ENCODE measurements at places on chromosomes 7 and 10.

GRCh38 chr10:7986851-7987250 is 67.6 kb upstream of the GATA3 start:
- DNase-seq, result no peak

- no peak for DNase-seq
Measured at GRCh38 chr10:36577126-36577525, 548.3 kb upstream of the ANKRD30A start.

DNA sequence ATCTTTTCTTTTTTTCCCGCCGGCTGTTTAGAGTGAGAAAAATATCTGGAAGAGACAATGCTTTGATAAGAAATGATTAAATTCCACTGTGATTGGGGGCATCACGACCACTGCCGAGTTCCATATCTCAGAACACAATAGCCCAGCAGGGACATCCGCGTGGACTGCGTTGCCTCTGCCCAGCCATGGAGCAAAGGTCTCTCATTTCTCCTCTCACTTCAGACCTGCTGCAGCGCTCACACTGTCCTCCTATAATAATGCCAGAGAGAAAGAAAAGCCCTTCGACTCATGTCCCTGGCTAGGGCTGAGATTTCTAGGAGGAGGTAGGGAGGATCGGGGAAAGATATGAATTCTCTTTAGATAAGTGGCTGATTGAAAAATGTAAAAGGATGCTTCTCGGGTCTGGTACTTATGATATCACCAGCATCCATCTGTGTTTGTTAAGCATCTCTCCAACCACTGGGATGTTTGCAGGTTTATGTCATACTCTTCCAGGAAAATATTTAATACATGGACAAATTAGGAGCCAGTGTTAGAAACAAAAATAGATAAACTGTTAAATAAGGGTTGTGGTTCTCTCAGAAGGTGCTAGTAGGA is 472.9 kb upstream of the AKR1E2 start:
- no peak for DNase-seq

DNA sequence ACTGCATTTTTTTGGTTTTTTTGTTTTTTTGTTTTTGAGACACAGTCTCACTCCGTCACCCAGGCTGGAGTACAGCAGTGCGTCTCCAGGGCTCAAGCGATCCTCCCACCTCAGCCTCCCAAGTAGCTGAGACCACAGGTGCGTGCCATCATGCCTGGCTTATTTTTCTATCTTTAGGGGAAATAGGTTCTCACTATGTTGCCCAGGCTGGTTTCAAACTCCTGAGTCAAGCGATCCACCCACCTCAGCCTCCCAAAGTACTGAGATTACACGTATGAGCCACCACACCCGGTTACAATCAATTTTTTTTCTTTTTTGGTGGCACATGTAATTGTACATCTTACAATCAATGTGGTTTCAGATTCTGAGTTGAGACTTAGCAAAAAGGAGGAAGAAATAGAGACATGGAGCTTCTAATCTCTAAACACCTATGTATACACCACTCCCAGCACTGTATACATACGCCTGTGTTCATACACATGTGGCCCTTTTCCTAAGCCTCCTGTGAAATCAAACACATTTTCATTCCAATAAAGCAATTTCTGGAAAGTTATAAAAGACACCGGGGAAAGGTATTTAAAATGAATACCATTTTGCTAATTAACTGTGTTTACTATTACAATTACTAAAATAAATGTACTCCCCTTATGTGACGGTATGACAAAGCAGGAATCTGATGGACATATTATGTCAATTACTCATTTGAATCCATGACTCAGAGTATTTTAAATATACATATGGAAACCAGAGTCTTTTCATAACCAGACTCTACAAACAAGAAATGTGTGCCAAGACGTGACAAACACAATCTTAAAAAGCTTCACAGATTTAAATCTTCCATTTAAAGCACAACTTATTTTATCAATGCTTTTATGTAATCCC is 40.9 kb downstream of the SMURF1 start:
- no peak for DNase-seq

- peak; percentile 72 for DNase-seq
Measured at GRCh38 chr10:110918643-110919348, at the start of gene BBIP1. BBIP1 (minus strand) TSS chr10:110919180; CDS start chr10:110918157, 1,023 bp downstream.

- no peak for DNase-seq
Measured at GRCh38 chr10:109769966-109770365, 153.3 kb downstream of the XPNPEP1 start.

DNA sequence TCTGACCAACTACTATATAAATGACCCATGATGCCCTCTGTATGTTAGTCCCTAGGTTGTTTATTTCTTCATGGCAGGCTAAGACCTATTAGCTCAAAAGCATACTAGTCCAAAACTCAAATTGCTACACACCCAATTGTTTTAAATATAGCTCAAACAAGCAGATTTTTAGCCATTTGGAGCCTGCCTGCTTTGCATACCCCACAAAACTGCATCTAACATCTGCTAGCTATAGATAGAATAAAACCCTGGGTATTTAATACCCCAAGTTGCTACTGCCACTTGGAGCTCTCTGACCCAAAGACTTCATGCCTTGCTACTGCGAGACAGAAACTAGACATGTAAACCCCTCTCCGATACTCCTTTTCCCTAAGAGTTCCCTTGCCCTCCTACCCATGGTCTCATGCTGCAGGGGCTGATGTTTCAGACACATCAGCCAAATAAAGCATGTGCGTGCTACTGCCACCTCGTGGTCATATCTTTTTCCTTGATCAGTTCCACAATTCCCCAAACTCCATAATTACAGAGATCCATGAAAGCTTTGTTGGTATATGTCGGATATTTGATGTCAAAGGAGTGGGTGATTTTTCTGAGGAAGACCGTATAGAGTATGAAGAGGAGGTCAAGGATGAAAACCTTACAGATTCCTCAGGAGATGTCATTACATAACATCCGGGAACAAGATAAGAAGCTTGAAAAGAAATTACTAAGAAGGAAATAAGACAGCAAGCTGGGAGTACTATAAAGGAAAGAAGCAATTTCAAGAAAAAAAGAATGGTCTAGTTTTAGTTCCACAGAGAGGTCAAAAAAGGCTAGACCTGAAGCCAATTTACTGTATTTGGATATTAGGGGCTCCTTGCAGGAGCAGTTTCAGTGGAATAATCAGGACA is 386.6 kb downstream of the SH2D4B start:
- DNase-seq, result no peak
